ENCODE measurements at places on chromosomes 4 and X.
A peak's percentile ranks its signal among the peaks of the same experiment; 100 is the strongest.

DNA sequence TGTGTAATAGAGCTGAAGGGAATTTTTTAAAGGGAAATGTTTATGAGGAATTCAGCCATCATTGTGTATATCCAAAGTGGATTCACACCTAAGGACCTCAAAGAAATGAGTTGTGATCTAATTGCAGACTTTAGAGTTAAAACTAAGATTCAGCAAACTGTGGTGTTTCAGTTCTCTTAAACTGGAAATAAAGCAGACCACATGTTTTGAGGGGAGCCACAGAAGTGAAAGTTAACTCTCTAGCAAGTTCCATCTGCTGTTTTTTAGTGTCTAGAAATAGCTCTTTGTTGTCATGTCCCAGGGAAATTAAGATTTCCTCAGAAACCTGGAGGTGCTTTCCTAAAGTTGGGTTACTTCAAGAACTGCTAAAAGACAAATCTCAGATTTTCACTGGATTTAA lies 97.3 kb upstream of the DDX3X start:
- peak; percentile 13 for DNase-seq

DNA sequence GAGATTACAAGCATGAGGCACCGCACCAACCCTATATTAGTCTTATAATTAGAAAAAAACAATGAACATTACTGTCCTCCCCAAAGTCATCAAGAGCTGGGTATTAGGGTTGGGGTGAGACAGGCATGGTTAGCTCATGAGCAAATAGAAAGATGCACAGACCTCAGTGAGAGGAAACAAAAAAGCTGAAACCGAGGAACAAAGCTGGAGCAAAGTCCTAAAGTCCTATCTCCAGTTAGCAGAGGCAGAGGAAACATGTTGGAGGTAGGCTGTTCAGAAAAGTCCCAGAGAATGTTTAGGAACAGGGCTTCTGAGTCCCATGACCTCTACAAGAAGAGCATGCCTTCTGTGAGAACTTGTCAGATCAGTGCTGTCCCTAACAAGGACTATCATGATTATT lies 4.6 kb upstream of the PCYT1B start:
- DNase-seq: no peak

- no peak for DNase-seq
These were observed 2229.4 kb upstream of the AGA start for GRCh38 chr4:179671609-179672008.

DNA sequence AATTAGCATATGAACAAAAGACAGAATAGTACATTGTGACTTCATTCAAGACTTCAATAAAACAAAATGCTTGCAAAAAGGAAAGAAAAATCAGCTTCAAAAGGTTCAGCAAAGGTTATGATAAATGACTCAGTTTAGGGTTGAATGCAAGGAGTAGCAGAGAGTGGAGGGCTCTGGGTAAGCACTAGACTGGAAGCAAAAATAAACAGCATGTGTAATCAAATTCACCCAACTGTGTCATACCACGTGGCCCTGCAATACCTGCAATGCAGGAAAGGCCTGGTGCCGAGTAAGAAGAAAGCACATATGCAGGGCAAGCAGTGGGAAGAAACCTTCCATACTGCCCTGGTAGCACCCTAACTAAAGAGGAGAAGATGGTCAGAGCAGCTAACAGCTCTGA lies 88.7 kb downstream of the ATP11C start:
- DNase-seq: no peak

GRCh38 chrX:53262918-53263394 lies 18.4 kb downstream of the IQSEC2 start:
- DNase-seq: peak; percentile 72

DNA sequence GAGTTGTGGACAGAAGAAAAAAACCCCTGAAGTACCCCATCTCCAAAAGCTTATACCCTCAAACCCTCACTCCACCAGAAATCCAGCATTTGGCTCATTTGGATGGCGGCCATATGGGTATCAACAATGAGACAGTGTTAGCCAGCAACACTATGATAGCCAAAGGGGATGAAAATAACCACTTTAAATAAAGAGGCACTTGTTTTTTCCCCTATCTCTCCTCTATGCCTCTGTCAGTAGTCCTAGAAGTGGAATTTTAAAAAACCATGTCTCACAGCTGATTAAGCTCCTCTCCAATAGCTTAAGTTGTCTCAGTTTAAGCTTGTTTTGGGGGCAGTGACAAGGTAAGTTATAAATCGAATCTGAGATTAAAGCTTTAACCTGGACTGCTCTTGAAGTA lies 124.0 kb downstream of the MOSPD2 start:
- no peak for DNase-seq

Measured in AG10803 (cell line).